ENCODE measurements at places on chromosomes 3 and 15. TPM values are rescaled to one million over a fixed set of nuclear protein-coding genes. Genes with fewer than 3 reads are reported as not detected.
A peak's percentile ranks its signal among the peaks of the same experiment; 100 is the strongest.

DNA sequence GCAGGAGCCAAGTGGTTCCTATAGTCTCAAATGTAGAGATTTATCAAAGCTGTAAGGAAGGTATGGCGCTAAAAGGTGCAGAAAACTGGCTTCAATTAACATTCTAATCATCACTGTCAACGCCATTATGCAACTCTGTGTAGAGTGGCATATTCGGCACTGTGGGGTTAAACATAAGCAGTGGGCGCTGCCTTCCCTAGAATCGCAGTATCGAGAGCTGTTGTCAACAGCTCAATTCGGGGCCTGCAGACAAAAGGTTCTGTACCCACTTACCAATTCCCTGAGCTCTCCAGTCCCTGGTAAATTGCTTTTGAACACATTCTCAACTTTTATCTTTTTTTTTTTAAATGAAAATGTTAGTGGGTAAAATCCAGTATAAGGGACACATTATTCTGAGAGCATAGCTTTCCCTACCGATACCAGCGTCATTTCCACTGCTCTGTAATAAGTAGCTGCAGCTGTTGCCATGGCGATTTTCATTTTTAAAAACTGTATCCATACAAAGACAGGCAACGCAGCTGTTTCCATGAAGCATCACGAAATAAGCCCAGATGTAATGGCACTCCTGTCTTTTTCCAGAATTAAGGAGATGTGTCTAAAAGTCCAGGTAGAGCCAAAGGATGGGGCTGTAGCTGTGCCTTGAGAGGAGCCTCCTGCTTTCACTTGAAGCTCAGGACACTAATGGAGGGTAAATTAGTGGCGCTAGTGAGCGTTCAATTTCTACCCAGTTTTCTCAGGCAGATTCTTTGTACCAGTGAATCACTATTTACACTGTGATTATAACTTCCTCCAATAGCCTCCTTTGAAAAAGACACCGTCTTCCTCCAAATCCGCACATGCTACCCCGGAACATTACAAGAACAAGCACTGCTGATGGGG, 250.3 kb downstream of the SLC9A9 start:
- H3K27me3 ChIP-seq = no peaks in the 10 kb centered on the region
- no peaks in the 10 kb centered on the region for H3K4me1 ChIP-seq
- H3K4me3 ChIP-seq = no peak overlapping the region
- DNase-seq = no peak
- H3K27ac ChIP-seq = no peak overlapping the region
- no peaks in the 10 kb centered on the region for H3K36me3 ChIP-seq

- no peaks in the 10 kb centered on the region for H3K27me3 ChIP-seq
- peaks cover 8% of the 10 kb centered on the region for H3K36me3 ChIP-seq
- peaks cover 34% of the 10 kb centered on the region for H3K4me1 ChIP-seq
- H3K4me3 ChIP-seq = no peak overlapping the region
These were observed 2.6 kb upstream of the IDH3A start for GRCh38 chr15:78146425-78147154.

- DNase-seq = no peak
- peaks cover 28% of the 10 kb centered on the region for H3K36me3 ChIP-seq
- H3K4me1 ChIP-seq = peaks cover 5% of the 10 kb centered on the region
- H3K4me3 ChIP-seq = no peak overlapping the region
These were observed 13.3 kb downstream of the FBXO22 start for GRCh38 chr15:75916978-75917377.

DNA sequence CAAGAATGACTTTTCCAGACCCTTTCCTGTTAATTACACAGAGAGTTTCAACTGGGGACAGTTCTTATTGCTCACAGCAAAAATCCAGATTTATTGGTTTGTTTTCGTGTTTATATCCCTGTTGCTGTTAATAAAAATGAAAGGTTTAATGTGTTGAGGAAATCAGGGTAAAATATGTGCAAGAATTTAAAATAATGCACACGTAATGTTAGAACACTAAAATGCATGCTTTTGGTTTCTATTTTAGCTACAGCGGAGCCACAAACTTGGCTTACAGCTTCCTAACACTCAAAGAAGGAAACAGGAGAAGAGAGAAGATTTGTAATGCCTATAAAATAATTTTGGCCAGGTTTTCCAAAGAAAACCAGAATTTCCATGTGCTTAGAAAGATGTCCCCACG, 62.7 kb downstream of the CASR start:
- peaks cover 8% of the 10 kb centered on the region for H3K4me1 ChIP-seq
- peak overlapping the region; percentile 42 for H3K4me3 ChIP-seq
- H3K27me3 ChIP-seq = peaks cover 4% of the 10 kb centered on the region
- H3K27ac ChIP-seq = peak overlapping the region; percentile 39
- no peaks in the 10 kb centered on the region for H3K36me3 ChIP-seq

- peak overlapping the region; percentile 72 for H3K27ac ChIP-seq
- H3K27me3 ChIP-seq = no peaks in the 10 kb centered on the region
- H3K4me1 ChIP-seq = peaks cover 91% of the 10 kb centered on the region
- DNase-seq = no peak
- H3K36me3 ChIP-seq = peaks cover 79% of the 10 kb centered on the region
These were observed 140.6 kb upstream of the BHLHE40 start for GRCh38 chr3:4838621-4839022.

GRCh38 chr3:124206225-124207055, 214.5 kb upstream of the ROPN1 start:
- H3K27me3 ChIP-seq = peaks cover 13% of the 10 kb centered on the region
- no peak overlapping the region for H3K27ac ChIP-seq
- DNase-seq = no peak
- H3K36me3 ChIP-seq = no peaks in the 10 kb centered on the region

- H3K4me1 ChIP-seq = no peaks in the 10 kb centered on the region
- H3K36me3 ChIP-seq = no peaks in the 10 kb centered on the region
- H3K4me3 ChIP-seq = no peak overlapping the region
- DNase-seq = no peak
These were observed 79.0 kb downstream of the SEMA6D start for GRCh38 chr15:47796339-47796738.

DNA sequence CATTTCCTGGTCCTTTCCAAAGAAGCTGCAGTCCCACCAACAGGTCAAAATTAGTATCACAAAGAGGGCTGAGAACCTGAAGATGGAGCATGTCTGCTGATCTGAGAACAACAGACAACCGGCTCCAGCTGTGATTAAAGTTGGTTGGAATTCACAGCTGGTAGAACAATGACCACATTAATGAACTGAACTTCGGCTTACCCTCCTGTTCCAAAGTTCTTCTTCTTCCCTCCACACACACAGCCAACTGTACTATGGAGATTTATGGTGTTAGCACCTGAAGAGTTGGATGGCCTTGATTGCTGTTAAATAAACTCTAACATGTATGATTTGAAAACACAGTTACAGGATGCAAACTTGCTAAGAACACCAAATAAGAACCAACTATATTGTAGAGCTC, 27.4 kb upstream of the ROPN1 start:
- no peak overlapping the region for H3K27ac ChIP-seq
- H3K4me3 ChIP-seq = no peak overlapping the region
- no peaks in the 10 kb centered on the region for H3K36me3 ChIP-seq

- H3K36me3 ChIP-seq = no peaks in the 10 kb centered on the region
- no peaks in the 10 kb centered on the region for H3K4me1 ChIP-seq
These were observed 239.5 kb downstream of the CHL1 start for GRCh38 chr3:436053-436452.

GRCh38 chr15:69194854-69195253, 34.4 kb downstream of the GLCE start:
- no peak for DNase-seq
- H3K36me3 ChIP-seq = peaks cover 26% of the 10 kb centered on the region
- H3K27me3 ChIP-seq = no peaks in the 10 kb centered on the region
- peaks cover 3% of the 10 kb centered on the region for H3K4me1 ChIP-seq
- no peak overlapping the region for H3K4me3 ChIP-seq
- H3K27ac ChIP-seq = no peak overlapping the region

DNA sequence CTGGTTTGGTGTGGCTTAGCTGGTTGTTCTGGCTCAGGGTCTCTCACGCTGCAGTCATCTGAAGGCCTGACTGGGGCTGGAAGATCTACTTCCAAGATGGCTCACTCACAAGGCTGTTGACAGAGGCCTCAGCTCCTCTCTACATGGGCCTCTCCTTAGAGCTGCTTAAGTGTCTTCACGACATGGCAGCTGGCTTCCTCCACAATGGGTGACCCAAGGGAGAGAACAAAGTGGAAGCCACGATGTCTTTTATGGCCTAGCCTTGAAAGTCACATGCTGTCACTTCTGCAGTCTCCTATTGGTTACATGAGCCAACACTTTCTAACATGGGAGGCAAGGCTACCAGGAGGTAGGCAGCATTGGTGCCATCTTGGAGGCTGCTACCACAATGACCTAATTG, 13.4 kb upstream of the PDE8A start:
- DNase-seq = no peak
- H3K36me3 ChIP-seq = no peaks in the 10 kb centered on the region
- no peak overlapping the region for H3K27ac ChIP-seq
- no peak overlapping the region for H3K4me3 ChIP-seq
- no peaks in the 10 kb centered on the region for H3K27me3 ChIP-seq

DNA sequence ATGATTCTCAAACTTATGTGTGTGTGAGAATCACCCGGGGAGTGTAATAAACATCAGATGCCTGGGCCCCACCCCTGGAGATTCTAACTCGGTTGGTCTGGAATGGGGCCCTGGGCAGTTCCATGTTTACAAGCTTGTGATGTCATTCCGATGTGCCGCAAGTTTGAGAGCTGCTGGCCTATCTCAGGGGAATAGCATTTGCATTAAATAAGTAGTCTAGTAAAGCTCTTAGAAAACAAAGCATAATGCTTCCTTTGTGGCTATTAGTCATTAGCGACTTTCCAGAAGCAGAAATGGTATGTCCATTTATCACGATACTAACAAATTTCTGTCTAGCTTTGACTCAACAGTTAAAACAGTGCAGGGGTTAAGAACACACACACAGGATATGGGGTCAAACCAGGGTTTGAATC, 20.9 kb downstream of the PGBD4 start:
- no peak overlapping the region for H3K4me3 ChIP-seq
- no peaks in the 10 kb centered on the region for H3K36me3 ChIP-seq
- H3K27ac ChIP-seq = no peak overlapping the region
- peaks cover 18% of the 10 kb centered on the region for H3K27me3 ChIP-seq
- DNase-seq = no peak
- H3K4me1 ChIP-seq = no peaks in the 10 kb centered on the region

- H3K27ac ChIP-seq = no peak overlapping the region
- H3K36me3 ChIP-seq = peaks cover 8% of the 10 kb centered on the region
- no peaks in the 10 kb centered on the region for H3K27me3 ChIP-seq
- peaks cover 14% of the 10 kb centered on the region for H3K4me1 ChIP-seq
- H3K4me3 ChIP-seq = no peak overlapping the region
These were observed 5.5 kb downstream of the AP3S2 start for GRCh38 chr15:89888214-89888804.

GRCh38 chr15:60795889-60796288, 316.9 kb upstream of the ICE2 start:
- no peak for DNase-seq
- peaks cover 55% of the 10 kb centered on the region for H3K4me1 ChIP-seq
- peaks cover 21% of the 10 kb centered on the region for H3K36me3 ChIP-seq
- H3K27me3 ChIP-seq = no peaks in the 10 kb centered on the region
- H3K27ac ChIP-seq = peak overlapping the region; percentile 72
- H3K4me3 ChIP-seq = no peak overlapping the region

GRCh38 chr15:29863438-29863837, 41.2 kb upstream of the TJP1 start:
- peaks cover 3% of the 10 kb centered on the region for H3K4me1 ChIP-seq
- no peak for DNase-seq
- no peak overlapping the region for H3K4me3 ChIP-seq
- H3K27ac ChIP-seq = no peak overlapping the region
- H3K36me3 ChIP-seq = no peaks in the 10 kb centered on the region
- H3K27me3 ChIP-seq = peaks cover 49% of the 10 kb centered on the region

GRCh38 chr15:72680931-72681330, 5.1 kb downstream of the HIGD2B start:
- no peak overlapping the region for H3K4me3 ChIP-seq
- no peak overlapping the region for H3K27ac ChIP-seq
- DNase-seq = no peak
- H3K27me3 ChIP-seq = peaks cover 23% of the 10 kb centered on the region
- H3K36me3 ChIP-seq = no peaks in the 10 kb centered on the region
- H3K4me1 ChIP-seq = peaks cover 13% of the 10 kb centered on the region

DNA sequence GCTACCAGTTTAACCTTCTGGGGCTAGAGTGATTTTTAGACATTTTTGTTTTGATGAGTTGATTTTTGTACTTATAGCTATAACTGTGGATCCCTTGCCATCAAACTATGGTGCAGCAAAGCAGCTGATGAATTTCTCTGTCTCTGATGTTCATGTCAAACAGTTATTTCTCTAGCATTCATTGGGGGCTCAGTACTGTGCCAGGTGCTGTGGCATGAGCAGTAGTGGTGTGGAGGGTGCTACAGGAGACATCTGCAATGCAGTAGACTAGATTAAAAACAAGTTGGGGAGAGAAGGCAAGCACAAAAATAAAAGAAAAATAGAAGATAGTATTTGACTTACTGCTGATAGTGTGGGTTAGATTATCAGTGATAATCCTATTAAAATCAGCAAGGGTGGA, 95.3 kb downstream of the AKAP13 start:
- no peak overlapping the region for H3K4me3 ChIP-seq
- DNase-seq = no peak
- peaks cover 77% of the 10 kb centered on the region for H3K4me1 ChIP-seq
- no peaks in the 10 kb centered on the region for H3K27me3 ChIP-seq

DNA sequence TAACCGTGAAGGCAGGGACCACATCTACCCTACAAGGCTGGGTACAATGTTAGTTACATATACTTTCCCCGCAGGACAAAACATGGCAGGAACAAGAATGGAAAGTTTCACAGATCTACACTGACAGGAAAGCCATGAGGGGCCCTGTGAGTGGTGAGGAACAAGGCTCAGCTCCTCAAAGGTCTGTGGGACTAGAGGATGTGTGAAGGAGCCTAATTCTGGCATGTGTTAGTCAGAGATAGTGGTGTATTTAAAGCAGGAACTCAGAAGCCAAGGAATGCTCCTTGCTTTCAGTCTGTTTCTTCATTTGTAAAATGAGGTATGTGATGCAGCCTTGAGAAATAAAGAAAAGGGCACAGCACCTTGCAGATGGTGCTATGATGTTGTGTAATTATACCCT, 25.1 kb downstream of the ETV5 start:
- no peaks in the 10 kb centered on the region for H3K4me1 ChIP-seq
- no peak for DNase-seq
- H3K27ac ChIP-seq = no peak overlapping the region
- no peak overlapping the region for H3K4me3 ChIP-seq
- H3K27me3 ChIP-seq = peaks cover 14% of the 10 kb centered on the region

- no peaks in the 10 kb centered on the region for H3K36me3 ChIP-seq
- no peak overlapping the region for H3K27ac ChIP-seq
- no peak for DNase-seq
- no peaks in the 10 kb centered on the region for H3K27me3 ChIP-seq
These were observed 16.7 kb upstream of the EHD4 start for GRCh38 chr15:41988896-41989572.

Gene PPARG
- 0.20 TPM for total RNA-seq

Gene UBA3
- 74.3 TPM for total RNA-seq

Gene ST8SIA2
- not detected for total RNA-seq

Gene SACM1L
- 99.3 TPM for total RNA-seq

Gene PSTPIP1
- total RNA-seq = 94.5 TPM

Gene TMEM207
- not detected for total RNA-seq

Gene AGTR1
- total RNA-seq = not detected

Gene TERC
- total RNA-seq = 20.0 TPM
